ENCODE measurements at places on chromosomes 5 and 9.

DNA sequence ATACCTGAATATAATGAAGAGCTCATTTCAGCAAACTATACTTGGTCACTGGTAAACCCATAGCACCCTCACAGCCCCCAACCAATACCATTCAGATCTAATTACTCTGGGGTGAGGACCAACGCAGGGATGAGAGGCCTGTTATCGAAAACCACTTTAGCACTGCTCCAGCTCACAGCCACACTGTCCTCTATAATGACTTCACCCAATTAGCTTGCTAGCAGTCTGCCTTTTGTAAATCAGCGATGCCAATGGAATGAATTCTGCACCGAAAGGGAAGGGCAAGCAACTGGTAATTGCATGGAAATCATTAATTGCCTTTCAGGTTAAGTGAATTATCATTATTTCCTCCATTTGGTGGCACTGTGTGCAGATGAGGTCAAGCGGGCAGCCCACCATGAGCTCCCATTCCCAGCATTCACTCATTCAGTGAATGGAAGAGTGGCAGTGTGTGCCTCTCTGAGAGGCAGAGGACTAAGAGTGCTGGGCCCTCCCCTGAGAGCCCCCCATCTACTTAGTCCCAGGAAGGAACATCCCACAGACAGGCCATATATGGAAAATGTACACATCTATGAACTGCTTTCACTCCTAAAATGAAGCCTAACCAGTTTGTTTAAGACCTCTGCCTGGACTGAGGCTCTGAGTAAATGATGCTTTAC, 262.1 kb downstream of the SPOCK1 start:
- DNase-seq = no peak

DNA sequence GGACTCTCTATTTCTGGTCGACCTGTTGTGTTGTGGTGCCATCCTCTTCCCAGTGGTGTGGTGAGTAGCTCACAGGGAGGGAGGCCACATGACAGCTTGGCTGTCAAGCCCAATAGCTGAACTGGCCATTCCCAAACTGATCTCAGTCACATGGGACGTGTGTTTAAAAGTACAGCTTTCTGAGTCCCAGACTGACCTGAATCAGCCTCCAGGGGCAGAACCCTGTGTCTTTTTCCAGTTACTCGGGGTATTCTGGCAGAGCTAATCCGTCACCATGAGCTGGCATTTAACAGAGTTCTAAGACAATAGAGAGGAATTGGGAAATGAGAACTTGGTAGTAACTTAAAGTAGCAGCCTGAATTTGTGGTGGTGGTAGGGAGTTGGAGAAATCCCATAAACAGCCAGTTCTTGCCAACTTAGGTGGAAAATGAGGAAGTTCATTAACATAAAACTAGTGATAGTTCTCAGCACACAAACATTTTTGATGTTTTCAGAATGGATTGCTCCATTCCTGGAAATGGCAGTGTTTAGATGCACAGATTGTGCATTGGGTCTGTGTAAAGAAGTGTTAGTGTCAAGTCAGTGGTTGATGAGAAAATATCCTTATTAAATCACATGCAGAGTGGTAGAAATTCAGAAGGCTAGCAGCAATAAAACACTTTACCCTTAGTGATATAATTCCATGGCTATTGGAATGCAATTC, 50.9 kb downstream of the GPR107 start:
- no peak for DNase-seq

GRCh38 chr5:41071975-41072374, 833 bp upstream of the MROH2B start:
- peak; percentile 49 for DNase-seq

GRCh38 chr5:138305797-138306196, 25.8 kb downstream of the CDC25C start:
- DNase-seq = no peak

GRCh38 chr5:111262815-111263214, 38.6 kb downstream of the CAMK4 start:
- DNase-seq = no peak

GRCh38 chr5:36657563-36657995, 51.2 kb downstream of the SLC1A3 start:
- peak; percentile 65 for DNase-seq

GRCh38 chr9:118721923-118722322, 647.3 kb downstream of the BRINP1 start:
- no peak for DNase-seq

GRCh38 chr5:171709930-171710329, 75.7 kb upstream of the SMIM23 start:
- DNase-seq = no peak

DNA sequence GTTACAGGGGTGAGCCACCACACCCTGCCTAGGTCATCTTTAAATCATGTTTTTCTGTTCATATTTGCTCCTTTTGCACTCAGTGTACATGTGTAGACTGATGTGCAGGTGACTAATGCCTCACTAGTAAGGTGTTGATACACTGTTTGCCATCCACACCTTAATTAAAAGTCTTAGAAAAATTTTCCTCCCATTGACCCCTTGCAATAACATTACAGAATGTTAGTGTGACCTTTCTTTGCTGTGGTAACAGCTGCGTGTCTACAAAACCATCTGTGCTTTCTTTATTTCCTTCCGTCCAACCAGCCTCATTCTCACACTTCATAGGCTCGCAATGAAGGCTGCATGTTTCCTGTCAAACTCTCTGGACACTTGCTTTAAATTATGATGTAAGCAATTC, 6.6 kb upstream of the CEMIP2 start:
- DNase-seq = no peak

DNA sequence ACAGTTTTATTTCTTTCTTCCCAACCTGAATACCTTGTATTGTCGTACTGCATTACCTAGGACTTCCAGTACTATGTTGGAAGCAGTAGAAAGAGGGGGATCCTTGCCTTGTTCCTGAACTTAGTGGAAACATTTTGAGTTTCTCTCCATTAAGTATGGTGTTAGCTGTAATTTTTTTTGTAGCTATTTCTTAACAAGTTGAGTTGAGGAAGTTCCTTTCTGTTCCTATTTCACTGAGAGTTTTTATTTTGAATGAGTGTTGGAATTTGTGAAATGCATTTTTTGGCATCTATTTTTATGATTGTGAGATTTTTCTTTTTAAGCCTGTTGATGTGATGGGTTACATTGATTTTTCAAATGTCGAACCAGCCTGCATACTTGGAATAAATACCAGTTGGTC, 49.0 kb downstream of the FSD1L start:
- DNase-seq = no peak

- peak; percentile 91 for DNase-seq
Observed at GRCh38 chr5:150155258-150156026, at the start of gene PDGFRB. TSS of gene PDGFRB (minus strand) at chr5:150155845. CDS start at chr5:150137047, 18,798 bp downstream.

- DNase-seq = no peak
Observed at GRCh38 chr5:124130816-124131215, 615.6 kb downstream of the ZNF608 start.

- no peak for DNase-seq
Observed at GRCh38 chr5:166788050-166788449, 1503.4 kb upstream of the WWC1 start.

- no peak for DNase-seq
Observed at GRCh38 chr9:8140557-8140956, 341.0 kb upstream of the DMAC1 start.

- no peak for DNase-seq
Observed at GRCh38 chr9:125994066-125994943, 247.1 kb downstream of the PBX3 start.

GRCh38 chr5:44089424-44090144, 299.6 kb downstream of the FGF10 start:
- DNase-seq = no peak
